ENCODE measurements at places on chromosomes 5 and 9. TPM values are rescaled to one million over a fixed set of nuclear protein-coding genes. Genes with fewer than 3 reads are reported as not detected.

GRCh38 chr9:19445452-19445851 lies 36.6 kb downstream of the ACER2 start:
- DNase-seq, result no peak

DNA sequence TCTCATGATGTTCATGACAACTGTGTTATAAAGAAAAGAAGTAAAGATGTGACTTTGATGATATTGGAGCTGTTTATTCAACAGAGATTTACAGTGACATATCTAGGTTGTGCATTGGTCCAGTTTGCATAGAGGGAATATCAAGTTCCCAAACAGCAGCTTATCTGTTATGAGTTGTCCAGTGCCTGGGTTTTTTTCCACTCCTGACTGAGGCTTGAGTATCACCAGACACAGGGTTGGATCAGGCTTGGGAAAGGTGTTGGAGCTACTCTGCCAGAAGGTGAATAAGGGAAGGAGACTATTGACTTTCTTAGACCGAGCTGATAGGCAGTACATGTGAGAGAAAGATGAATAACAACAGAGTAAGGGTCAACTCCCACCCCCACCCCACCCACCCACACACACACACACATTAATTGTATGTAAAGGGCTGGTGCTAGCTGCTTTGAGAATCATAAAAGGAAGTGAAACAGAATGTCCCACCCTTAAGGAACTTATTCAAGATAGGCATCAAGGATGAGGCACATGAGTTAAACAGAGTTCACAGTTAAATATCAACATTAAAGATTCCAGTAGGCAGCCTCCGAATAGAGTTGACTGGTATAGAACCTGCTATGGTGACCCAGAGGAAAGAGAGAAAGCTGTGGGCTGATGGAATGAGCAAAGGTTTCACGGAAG lies 33.0 kb upstream of the RASGRF2 start:
- DNase-seq, result no peak

DNA sequence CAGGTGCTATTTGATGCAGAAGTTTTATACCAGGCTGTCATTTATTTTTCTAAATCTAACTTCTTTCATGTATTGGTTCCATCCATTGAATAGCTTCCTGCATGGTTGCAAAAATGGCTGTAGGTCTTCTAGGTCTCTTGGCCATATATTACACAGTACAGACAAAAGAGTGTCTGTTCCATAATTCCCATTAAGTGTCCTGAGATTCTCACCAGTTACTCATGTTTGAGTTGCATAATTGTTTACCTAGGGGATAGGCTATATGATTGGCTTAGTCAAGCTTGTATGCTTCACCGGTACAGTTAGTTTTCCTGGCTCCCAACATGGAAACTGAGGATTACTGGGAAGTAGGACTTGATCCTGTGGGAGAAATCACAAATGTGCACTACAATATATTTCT lies 399.4 kb upstream of the NUDT12 start:
- DNase-seq, result no peak

DNA sequence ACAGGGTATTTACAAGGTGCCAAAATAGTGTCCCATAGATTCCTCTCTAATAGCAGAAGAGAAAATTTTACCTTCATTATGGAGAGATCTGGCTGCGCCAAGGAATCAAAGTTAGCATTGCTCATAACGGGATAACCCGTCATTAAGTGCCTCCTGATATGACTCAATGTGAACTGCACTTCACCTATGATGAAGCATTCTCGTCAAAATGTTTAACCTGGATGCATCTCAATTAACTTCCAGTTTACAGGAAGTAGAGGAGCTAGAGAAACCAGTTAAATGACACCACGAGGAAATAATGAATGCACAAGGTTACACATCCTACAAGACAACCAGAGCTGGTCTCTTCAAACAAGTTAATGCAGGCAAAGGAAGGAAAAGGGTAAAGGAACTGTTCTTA lies 17.2 kb downstream of the FBXW11 start:
- peak; percentile 63 for DNase-seq

The ECM2 gene
- 0.99 TPM for polyA plus RNA-seq

The ARL14EPL gene
- not detected for polyA plus RNA-seq

The NUTM2F gene
- polyA plus RNA-seq, result not detected

The INSL4 gene
- not detected for polyA plus RNA-seq

The IFNA2 gene
- not detected for polyA plus RNA-seq

The CYSRT1 gene
- 0.80 TPM for polyA plus RNA-seq

The FGF10 gene
- not detected for polyA plus RNA-seq

The F12 gene
- polyA plus RNA-seq, result 7.7 TPM

The GPR150 gene
- polyA plus RNA-seq, result 0.07 TPM

The TSSK1B gene
- polyA plus RNA-seq, result 0.07 TPM
